ENCODE measurements at places on chromosomes 2 and 18.

DNA sequence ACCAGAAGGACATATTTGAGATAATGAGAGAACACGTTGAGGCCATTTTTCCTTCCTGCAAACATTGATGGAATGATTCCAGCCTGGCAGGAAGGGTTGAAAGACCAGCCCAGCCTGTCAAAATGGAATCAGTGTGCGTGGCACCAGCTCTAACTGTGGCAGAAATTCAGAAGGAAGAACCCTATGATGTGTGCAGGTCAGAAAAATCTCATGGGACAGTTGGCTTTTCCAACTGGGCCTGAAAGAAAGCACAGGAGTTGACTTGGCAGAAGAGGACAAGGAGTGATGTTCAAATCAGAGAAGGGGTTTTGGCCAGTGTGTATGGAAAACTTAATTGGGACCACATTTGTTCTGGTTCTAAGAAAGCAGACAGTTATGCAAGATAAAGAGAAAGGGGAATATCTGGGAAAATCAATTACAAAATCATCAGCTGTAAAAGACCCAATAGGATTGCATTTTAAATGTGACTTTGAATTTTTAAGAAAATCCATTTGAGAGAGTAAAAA is 192.8 kb upstream of the PID1 start:
- DNase-seq: no peak

DNA sequence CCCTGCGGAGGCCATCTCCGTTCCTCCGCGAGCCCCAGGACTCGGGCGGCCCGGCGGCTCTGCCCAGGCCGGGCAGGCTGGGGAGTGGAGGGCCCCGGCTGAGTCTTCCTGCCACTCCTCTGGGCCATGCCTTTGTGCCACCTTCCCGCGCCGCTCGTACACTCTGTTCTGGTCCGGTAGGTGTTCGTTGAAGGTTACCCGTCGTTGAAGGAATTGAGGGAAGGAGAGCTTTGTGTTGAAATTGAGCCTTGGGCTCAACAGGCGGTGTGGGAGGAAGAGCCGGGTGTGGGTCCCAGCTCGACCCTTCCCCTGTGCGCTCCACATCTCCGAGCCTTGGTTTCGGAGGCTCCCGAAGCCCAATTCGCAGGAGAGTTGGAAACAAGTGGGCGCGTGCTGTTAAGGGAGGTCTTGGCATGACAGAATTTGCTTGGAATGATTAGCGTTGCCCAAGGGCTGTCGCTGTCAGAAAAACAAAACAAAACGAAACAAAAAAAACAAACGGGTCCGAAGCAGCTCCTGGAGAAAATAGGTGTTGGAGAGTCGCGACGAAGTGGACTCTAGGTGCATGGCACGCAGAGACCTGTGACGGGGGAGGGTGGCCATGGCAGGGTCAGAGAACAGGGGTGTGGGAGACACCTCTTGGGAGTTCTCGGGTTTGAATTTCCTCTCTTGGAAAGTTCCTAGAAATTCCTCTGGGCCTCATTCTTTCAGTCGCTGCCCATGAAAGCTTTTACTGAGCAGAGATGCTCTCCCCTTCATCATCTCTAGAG is 1.2 kb upstream of the MZT2A start:
- no peak for DNase-seq

DNA sequence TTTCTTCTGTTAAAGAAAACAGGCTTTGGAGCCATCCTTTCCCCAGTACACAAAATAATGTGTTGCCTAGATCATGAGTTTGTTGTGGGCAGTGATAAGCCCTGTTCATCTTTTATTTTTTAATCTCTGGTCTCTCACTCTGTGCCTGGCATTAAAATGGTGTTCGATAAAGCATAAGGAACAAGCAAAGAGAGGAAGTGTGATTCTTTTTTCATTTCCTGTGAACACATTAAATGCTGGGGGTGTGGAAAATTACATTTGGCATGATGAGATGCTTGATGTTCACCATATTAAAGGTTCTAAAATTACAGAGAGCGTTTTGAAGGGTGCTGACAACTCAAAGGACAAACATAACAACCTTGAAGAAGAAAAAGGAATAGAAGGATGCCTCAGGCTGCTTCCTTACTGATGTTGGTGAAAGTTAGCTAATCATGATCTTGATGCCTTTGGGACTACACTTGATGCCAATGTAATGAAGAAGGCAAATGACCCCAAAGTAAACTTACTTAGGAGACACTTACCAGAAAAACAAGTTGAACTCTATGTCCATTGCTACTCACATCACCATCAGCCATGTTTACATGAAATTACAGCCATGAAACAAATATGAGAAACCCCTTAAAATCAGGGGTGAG is 33.0 kb downstream of the TMEFF2 start:
- no peak for DNase-seq

- no peak for DNase-seq
Observed at GRCh38 chr2:71790226-71791060, 337.1 kb downstream of the DYSF start.

DNA sequence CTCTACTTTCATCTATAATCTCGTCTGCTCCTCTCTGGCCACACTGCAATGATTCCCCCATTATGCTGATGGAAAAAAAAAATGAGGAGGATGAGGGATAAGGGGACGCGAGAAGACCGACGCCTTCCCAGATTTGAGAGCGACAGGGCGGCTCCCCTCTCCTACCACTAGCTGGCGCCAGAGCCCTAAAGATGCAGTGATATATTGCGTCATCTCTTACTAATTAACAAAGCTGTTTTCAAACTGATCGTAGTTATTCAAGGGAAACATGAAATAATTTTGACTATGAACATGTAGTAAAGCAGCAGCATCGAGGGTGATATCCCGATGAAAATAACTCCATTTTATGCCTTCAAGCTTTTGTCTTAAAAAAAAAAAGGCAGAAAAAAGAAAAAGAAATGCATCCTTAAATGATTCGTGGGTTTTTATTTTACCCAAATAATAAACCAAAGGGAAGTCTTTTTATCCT is 48.0 kb upstream of the HNRNPA3 start:
- peak; percentile 62 for DNase-seq

GRCh38 chr2:172402198-172402597 is 25.2 kb upstream of the ITGA6 start:
- no peak for DNase-seq

DNA sequence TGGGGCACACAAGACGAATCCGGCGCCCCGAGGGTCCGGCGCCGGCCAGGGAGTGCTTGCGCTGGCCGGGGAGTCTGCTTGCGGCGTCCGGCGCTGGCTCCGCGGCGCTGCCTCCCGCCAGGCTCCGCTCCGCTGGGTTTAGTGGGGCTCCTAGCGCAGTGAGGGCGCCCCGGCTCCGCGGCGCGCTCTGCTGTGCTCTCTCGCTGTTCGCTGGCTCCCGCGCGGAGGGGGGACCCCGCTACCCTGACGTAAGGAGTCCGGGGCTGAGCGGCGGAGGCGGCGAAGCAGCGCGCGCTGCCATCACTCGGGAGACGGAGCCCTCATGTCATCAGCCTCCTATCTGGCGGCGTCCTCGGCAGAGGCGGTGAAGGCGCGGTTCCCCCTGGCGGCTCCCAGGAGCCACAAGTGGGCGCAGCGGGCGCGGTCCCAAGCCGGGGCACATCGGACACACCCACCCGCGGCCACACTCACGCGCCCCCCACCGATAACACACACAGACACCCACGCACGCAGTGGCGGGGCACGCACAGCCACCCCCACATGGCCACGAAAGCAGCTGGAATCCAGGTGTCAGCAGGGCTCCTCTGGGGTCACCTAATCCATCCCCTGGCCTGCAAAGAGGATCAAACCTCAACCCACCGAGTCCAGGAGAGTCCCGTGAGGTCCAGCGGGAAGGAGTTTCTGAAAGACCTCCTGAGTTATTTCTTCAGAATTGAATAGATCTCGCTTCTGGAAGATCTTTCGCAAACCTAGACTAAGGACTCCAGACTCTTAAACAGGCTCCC is at the start of gene C1QL2:
C1QL2 (minus strand) TSS at position 189 of the 785 bp plus-strand sequence. CDS start 482 bp downstream, outside the sequence.
- DNase-seq: no peak

- DNase-seq: no peak
Observed at GRCh38 chr18:506801-507200, 6.3 kb upstream of the COLEC12 start.

DNA sequence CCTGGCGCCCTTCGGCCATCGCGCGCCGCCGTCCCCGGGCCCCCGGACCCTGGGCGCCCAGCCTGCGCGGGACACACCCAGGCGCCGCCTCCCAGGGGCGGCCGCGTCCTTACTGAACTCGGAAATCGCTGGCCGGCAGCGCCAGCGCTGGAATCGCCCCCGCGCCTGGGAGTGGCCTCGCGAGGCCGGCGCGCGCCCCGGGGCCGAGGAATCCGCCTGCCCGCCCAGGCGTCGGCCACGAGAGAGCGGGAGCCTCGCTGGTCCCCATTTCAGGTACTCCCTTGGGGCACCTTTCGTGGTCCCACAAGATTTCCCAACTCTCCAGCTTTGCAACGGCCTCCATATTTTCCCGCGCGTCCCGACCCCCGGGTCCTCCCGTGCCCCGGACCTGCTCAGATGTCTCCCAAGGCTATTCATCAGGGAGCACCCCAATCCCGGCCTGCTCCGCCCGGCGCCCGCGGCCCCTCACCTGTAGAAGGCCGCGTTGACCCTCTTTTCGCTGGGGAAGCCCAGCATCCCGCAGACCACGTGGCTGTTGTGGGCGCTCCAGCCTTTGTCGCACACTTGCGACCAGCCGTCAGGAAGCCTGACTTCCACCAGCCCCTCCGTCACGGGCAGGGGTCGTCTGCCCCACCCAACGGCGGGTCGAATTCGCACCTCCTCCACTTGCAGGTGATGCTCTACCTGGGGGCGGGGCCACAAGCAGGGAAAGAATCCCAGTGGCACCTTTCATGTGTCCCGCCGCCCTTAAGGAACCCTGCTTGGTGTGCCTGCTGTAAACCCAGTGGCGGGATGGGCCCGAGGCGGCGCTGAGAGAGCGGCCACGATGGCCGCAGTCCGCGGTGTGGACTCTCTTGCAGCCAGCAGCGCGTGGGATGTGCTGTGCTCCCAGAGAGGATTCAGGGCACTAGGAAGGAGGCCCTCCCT is 4.6 kb downstream of the LOXL3 start:
- no peak for DNase-seq

GRCh38 chr2:174663550-174663949 is 65.9 kb upstream of the WIPF1 start:
- no peak for DNase-seq

- no peak for DNase-seq
Observed at GRCh38 chr18:58640891-58641610, 12.2 kb upstream of the ALPK2 start.

DNA sequence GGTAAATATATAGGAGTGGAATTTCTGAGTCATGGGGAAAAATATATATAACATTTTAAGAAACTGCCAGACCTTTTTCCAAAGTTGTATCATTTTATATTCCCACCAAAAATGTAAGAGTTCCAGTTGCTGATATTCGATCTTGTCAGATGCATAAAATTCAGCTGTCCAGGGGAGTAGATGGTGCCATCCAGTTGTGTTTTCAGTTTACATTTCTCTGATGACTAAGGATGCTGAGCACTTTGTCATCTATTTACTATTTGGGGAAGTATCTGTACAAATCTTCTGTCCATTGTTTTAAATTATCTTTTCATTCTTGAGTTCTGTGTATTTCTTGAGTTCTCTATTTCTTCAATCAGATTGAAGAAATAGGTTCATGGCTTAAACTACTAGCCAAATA is 126.1 kb downstream of the RTN4 start:
- DNase-seq: no peak

DNA sequence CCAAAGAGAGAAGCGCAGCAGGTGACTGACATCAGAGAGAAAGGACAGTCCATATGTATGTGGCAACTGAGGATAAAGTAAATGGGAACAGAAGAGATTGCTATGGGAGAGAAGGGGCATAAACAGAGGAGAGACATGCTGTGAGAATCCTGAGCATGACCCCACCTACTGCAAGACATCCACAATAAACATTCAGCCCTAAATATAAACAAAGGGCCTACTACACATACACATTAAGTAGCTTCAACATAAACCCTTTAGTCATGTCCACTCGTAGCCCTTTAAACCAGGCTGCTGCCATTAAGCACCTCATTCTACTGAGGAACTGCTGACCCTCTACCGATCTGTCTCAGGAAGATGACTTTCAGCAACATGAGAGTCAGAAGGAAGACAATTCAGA is 32.9 kb downstream of the CCBE1 start:
- no peak for DNase-seq

DNA sequence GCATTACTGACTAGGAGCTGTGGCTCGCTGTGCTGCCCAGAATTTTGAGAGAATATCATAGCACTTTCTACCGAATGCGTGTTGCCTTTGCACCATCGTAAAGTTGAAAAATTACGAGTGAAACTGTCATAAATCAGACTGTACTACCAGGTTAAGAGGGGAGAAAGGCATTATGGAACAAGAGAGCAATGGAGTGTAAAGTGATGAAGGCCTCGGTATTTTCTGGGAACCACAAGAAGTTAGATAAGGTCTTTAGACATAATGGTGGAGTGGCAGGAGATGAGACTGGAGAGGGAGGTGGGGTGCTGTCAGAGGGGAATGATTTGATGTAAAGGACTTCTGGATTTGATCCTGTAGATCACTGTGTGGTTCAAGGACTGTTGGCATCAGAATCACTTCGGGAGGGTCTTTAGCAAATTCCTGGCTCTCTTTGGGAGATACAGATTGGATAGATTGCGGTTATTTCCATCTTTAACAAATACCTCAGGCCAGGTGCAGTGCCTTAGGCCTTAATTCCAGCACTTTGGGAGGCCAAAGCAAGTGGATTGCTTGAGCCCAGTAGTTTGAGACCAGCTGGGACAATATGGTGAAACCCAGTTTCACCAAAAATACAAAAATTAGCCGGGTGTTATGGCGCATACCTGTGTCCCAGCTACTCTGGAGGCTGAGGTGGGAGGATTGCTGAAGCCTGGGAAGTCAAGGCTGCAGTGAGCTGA is 4.9 kb upstream of the ADGRF3 start:
- no peak for DNase-seq

DNA sequence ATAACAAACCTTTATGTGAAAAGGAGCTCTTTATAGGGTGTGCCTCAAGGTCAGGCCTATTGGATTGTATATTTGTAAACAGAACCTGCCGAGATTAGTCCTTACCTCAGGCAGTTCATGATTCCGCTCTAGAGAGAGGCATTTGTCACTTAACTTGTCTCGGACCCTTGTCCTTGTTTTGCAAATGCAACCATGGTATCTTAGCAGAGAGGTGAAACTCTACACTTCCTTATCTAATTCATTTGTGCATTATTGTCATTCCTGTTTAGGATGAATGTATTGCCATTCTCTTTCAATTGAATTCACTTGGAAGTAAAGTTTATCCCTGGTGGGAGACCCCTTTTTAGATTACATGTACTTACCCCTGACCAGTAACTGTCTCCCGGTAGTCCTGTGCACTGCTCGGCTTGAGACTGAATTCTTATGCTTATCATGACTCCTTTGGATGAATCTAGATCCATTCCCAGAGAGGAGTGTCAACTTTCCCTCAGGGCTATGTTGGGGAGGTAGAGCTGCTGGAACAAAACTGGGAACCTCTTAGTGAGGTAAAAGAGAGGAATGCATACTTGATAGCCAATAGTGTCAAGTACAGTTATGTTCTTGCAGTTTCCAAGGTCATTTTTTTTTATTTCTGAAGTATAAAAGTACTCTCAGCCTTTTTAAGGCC is 46.6 kb downstream of the SGPP2 start:
- DNase-seq: no peak

GRCh38 chr18:59839246-59839645 is 60.5 kb upstream of the PMAIP1 start:
- no peak for DNase-seq

- DNase-seq: no peak
Observed at GRCh38 chr2:24076849-24077534, 866 bp upstream of the SF3B6 start.
